ENCODE measurements at places on chromosomes 3 and 15.
A peak's percentile ranks its signal among the peaks of the same experiment; 100 is the strongest.

DNA sequence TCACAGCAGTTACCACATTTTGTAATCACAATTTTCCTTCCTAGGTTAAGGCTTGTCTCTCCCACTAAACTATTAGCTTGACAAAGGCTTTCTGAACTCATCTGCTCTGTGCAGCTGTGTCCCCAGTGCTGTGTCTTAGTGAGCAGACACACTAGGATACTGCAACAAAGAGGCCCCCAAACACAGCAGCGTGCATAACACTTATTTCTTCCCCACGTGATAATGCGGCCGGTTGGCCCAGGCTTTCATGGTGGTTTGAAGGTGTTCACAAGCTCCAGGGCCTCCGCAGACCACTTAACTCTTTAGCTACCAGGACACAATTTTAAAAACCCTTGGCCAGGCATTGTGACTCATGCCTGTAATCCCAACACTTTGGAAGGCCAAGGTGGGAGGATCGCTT, 2.2 kb upstream of the HDAC11 start:
- DNase-seq: no peak

- DNase-seq: peak; percentile 7
Observed at GRCh38 chr15:64623347-64623996, 151.9 kb downstream of the RBPMS2 start.

GRCh38 chr15:63079947-63080626, 37.5 kb downstream of the TPM1 start:
- DNase-seq: no peak

GRCh38 chr3:170259907-170260306, 37.7 kb downstream of the PRKCI start:
- DNase-seq: no peak

DNA sequence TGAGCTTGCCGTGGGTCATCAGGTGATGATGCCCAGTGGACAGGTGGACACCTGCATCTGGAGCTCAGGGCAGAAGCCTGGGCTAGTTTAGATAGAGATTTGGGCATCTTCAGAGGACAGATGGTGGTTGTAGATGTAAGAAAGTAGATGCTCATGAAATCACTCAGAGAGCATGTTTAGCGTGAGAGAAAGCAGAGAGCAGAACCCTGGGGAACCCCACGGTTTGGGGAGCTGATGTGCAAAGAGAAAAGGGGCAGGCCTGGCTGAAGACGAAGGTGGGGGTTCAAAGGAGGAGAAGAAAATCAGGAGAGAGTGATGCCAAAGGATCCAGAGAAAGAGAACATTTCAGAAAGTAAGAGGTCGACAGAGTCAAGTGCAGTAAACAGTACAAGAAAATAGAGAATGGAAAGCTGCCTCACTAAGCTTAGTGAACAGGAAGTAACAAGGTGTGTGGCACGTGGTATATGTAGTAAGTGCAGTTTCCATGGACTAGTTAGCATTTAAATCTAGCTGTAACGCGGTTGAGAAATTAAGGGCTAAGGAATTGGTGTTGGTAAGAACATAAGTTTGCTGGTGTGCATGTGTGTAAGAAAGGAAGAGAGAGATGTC, 13.5 kb downstream of the TIGIT start:
- DNase-seq: no peak

- no peak for DNase-seq
Observed at GRCh38 chr3:36992806-36993325, at the start of gene EPM2AIP1. TSS of gene EPM2AIP1 (minus strand) at chr3:36993131. CDS start at chr3:36993077, 54 bp downstream.

DNA sequence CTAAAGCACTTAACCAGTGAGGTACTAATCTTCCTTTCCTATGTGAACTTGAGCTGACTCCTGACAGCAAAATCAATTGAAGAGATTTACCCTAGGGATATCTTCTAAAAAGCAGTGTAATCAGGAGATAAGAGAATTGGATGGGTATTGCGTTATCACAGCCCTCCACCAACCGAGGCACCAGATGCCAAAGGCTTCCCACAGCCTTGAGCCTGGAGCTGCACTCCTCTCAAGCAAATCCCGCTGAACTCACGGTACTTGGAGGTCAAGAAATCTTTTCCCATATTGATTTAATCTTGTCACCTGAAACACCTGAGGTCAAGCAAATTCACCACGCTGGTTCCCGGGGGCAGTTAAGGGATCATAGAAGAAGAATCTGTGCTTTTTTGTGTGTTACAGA, 346.8 kb downstream of the TBL1XR1 start:
- no peak for DNase-seq

- no peak for DNase-seq
Observed at GRCh38 chr15:61545763-61546162, 316.7 kb upstream of the RORA start.

DNA sequence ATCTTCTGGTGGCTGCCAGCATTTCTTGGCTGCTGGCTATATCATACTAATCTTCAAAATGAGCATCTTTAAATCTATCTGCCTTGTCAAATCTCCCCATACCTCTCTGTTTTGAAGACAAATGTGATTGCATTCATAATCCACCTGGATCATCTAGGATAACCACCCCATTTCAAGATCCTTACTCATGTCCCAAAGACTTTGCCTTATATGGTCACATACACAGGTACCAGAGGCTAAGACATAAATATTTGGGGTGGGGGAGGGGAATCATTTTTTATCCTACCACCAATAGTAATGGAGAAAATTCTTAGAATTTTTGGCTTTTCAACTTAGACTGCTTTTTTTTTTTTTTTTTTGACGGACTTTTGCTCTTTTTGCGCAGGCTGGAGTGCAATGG, 970.8 kb downstream of the PLOD2 start:
- no peak for DNase-seq

DNA sequence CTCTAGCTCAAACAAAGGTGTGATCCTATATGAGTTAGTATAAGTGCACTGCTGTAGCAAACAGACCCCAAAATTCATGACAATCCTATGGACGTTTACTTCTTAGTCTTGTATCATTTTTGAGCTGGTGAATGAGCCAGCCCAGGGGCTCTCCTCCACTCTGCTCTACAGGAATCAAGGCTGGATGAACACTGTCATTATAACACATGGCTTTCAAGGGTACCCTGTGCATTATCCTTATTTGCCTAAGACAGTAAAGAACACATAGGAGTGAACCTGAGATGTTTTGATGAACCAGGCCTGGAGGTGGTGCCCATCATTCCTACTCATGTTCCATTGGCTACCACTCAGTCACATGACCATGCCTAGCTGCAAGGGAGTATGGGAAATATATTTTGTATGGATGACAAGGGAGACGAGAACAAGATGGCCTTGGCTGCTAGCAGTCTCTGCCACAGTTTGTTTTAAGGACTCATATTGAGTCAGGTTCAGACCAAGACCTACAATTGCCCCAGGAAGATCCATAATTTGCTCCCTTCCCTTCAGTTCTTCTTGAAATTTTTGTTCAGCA, 107.4 kb upstream of the HES1 start:
- no peak for DNase-seq

DNA sequence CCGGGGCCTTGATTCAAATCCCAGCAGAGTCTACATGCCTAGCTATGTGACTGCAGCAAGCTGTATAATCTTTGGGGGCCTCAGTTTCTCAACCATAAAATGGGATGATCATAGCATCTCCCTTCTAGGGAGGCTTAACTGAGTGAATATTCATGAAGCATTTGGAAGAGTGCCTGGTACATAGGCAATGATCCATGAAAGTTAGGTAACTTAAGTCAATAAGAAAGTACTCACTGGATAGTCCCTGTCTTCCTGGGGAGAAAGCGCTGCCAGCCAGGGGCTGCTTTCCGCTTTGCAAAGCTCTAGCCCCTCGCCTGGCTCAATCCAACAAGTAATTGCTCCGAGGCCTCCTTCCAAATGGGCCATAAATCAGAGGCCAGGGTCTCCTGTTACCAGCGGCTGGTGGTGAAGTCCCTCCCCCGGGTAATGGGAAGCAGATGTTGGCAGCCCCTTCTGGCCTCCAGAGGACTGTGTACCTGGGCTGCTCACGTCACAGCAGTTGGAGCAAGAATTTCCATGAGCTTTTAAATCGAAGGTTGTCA, 521.9 kb upstream of the PROK2 start:
- DNase-seq: no peak

GRCh38 chr3:155553780-155554179, 191.1 kb downstream of the PLCH1 start:
- DNase-seq: no peak

DNA sequence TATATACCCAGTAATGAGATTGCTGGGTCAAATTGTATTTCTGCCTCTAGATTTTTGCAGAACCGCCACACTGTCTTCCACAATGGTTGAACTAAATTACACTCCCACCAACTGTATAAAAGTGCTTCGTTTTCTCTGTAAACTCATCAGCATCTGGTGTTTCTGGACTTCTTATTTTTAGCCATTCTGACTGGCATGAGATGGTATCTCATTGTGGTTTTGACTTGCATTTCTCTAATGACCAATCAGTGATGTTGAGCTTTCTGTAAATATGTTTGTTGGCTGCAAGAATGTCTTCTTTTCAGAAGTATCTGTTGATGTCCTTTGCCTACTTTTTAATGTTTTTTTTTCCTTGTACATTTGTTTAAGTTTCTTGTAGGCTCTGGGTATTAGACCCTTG, 182.9 kb upstream of the TRIM42 start:
- no peak for DNase-seq

- DNase-seq: no peak
Observed at GRCh38 chr3:195129644-195130492, 141.1 kb downstream of the XXYLT1 start.

- peak; percentile 51 for DNase-seq
Observed at GRCh38 chr3:185983495-185984141, 45.8 kb upstream of the TRA2B start.

- no peak for DNase-seq
Observed at GRCh38 chr3:118802325-118803095, 232.1 kb downstream of the IGSF11 start.

- DNase-seq: no peak
Observed at GRCh38 chr3:66182246-66182645, 38.6 kb upstream of the SLC25A26 start.

DNA sequence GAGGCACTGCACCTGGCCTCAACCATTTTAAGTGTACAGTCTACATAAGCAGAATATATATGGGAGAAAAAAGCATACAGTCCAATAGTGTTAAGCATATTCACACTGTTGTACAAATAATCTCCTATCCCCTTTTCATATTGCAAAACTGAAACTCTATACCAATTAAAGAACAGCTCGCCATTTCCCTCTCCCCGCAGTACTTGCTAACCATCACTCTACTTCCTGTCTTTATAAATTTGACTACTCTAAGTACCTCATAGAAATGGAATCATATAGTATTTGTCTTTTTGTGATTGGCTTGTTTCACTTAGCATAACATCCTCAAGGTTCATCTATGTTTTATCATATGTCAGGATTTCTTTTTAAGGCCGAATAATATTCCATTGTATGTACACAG, 21.6 kb upstream of the TASOR start:
- DNase-seq: no peak

DNA sequence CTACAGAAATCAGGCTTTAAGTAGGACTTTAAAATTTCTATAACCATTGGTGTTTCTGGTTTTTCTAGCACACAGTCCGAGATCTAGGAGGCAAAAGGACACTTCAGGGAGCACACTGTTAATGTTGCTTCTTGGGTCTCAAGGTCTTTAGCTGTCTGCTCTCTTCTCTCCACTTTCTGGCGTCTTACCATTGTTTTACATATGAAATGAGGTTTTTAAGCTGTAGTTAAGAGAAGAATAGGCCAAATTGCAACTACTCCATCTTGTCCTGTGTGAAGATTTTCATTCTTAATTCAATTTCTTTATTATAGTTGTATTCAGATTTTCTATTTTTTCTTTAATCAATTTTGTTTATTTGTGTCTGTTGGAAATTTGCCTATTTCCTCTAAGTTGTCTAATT, 151.4 kb downstream of the WNT7A start:
- no peak for DNase-seq

DNA sequence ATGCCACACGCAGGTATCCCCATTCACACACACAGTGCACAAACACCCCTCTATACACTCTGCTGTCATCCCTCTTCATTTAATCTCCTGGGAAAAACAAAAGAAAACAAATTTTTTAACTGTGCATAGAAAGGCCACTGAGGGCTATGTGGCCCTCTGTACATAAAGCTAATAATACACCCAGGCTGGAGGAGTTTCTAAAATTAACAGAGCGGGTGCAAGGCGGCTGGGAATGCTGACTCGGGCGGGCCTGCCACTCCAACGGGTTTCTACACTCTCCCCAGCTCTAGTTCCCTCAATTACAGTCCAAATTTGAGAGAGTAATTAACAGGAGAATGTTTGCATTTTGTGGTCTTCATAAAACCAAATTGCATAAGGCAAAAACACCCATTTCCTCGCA, 23.1 kb downstream of the HCN4 start:
- no peak for DNase-seq

- DNase-seq: no peak
Observed at GRCh38 chr3:120350401-120350941, 1.3 kb upstream of the LRRC58 start.

DNA sequence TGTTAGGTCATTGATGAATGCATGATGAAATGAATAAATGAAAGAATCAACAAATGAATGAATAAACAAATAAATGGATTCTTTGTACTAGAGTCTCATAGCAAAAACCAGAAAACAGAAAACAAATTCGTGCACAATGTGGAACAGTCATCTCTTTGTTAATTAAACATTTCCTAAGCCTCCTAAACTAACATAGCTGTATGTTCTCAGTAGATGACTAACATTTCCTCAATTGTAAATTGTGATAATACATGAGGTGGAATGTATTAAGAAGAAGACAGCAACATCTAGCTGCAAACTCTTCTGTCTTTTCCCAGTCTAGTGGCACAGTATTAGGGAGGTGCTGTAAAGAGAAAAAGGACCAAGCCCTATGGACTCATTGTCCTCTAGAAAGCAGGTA, 1021.0 kb downstream of the MCTP2 start:
- DNase-seq: no peak

DNA sequence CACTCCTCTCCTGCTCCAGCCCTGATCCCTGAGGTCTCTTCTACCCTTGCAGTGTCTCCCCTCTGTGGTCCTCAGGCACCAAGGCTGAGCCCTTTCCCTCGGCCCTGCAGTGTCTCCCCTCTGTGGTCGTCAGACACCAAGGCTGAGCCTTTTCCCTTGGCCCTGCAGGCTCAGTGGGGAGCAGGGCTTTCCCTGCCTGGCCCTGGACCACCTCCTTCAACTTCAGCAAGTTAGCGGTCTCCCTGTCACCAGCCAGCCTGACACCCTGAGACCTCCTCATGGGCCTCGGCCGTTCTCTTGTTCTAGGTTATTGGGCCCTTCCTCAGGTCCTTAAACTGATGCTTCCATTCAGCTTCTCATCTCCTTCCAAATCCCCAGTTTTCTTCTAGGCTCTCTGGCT, 4.3 kb downstream of the NRROS start:
- DNase-seq: no peak

DNA sequence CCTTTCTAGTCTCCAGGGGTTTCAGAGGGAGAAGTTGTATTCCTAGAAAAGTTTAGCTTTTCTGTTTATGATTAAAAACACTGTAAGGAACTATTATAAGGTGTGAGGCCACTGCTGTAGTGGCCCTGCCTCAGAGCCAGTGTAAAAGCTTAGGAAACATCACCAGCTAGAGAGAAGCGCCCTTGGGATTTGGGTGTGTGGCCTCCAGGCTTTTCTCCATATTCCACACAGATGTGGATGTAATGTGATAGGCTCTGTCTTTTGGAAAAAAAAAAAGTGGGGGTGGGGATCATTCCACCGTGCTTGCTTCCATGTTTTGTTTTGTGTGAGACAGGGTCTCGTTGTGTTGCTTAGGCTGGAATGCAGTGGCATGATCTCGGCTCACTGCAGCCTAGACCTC, 13.9 kb downstream of the SEC61A1 start:
- no peak for DNase-seq

GRCh38 chr15:69636169-69636915, 183.7 kb downstream of the RPLP1 start:
- DNase-seq: no peak

GRCh38 chr3:53342353-53342752, 5.0 kb downstream of the DCP1A start:
- DNase-seq: no peak

All from activated T-cell treated with anti-CD3 and anti-CD28 coated beads for 4 hours (primary cell).